CD4-positive, alpha-beta T cell treated with Interferon gamma for 1 hour (primary cell): ENCODE measurements at places on chromosomes 5 and 9.

- no peak for DNase-seq
Measured at GRCh38 chr9:92004045-92004392, 54.0 kb upstream of the ROR2 start.

DNA sequence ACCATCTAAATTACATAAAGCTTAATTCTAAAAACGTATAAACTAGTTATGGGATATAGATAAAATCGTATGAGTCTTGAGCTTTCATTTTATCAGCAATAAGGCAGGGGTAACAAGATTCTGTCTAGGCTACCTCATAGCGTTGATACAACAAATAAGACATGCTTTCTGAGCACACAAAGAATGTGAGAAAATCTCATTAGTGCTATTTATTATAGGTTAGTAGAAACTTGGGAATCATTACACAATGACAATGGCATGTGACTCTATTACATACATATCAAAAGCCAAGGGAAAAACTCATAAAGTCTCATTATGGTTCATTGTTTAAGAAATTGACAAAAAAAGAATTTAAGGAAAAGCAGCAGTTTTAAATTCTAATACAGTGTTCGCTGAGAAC is 448.6 kb downstream of the PLK2 start:
- DNase-seq = no peak

DNA sequence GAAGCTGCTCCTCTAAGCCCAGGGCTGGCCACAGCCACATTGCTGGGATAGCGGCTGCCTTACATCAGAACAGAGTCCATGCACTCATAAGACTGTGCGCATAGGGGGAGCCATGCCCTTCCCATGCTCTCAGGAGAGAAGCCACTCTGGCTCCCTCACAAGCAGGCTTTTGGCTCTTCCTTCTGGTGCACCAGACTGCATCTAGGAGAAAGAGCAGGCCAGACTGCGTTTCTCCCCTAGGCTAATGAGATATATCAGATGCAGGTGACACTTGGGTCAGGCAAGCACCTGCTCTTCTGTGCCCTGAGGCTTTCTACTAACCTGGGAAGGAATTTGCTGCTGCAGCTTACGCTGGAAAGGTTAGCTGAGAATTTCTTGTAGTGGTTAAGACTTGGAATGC is 43.2 kb upstream of the BRINP1 start:
- no peak for DNase-seq

DNA sequence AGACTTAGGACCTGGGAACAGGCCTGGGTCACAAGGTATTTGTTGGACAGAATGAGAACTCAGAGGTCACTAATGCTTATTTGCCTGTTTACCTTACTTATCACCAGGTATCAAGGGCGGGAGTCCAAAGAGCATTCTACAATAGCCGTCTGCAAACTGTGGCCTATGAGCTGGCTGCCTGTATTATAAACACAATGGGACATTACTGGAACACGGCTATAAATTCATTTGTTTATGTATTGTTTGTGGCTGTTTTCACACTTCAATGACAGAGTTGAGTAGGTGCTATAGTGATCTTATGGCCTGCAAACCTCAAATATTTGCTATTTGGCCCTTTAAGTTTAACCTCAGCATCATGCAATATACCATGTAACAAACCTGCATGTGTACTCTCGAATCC is 76.6 kb upstream of the ASTN2 start:
- no peak for DNase-seq

DNA sequence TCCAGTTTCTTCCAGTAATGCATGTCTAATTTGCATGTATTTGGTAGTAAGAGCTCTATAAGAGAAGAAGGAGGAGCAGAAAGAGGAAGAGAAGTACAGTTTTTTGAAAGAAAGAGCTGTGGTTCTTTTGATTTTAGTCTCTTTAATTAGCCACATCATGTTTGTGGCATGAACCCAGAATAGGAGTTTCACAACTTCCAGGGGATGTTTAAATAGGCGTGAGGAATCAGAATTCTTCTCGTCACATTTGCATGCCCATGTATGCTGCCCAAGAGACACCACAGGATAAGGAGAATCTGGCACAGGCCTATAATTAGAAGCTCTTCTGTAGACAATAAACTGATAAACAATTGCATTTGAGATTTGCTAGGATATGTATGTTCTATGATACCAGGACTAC is 78.7 kb downstream of the GAS1 start:
- DNase-seq = no peak

DNA sequence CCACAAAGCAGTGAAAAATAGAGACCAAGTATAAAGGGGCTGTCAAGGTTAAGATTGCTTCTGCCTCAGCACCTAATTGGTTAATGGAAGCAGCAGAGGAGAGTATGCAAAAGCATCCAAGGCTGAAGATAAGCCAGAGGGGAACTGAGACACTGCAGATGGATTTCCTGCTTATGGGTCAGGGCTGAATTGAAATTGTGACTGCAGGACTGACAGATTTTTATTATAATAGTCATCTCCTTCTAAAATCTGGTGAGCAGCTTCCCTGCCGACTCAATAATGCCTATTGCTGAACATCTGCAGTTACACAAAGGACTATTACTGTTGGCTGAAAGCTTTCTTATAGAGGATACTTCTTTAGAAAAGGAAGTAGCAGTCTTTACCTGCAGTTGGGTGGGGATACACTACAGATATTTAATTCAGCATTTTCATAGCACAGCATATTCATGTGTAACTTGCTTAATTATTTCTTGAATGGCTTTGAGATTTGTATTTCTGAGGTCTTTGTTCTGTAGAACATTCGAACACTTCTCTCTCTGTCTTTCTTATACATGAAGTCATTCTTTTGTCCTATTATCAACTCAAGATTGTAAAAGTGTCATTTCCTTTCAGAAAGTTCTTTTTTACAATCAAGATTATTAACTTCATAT is 363.0 kb upstream of the RIOK2 start:
- DNase-seq = no peak

GRCh38 chr5:60945813-60946187 is 795 bp downstream of the NDUFAF2 start:
- DNase-seq = no peak

DNA sequence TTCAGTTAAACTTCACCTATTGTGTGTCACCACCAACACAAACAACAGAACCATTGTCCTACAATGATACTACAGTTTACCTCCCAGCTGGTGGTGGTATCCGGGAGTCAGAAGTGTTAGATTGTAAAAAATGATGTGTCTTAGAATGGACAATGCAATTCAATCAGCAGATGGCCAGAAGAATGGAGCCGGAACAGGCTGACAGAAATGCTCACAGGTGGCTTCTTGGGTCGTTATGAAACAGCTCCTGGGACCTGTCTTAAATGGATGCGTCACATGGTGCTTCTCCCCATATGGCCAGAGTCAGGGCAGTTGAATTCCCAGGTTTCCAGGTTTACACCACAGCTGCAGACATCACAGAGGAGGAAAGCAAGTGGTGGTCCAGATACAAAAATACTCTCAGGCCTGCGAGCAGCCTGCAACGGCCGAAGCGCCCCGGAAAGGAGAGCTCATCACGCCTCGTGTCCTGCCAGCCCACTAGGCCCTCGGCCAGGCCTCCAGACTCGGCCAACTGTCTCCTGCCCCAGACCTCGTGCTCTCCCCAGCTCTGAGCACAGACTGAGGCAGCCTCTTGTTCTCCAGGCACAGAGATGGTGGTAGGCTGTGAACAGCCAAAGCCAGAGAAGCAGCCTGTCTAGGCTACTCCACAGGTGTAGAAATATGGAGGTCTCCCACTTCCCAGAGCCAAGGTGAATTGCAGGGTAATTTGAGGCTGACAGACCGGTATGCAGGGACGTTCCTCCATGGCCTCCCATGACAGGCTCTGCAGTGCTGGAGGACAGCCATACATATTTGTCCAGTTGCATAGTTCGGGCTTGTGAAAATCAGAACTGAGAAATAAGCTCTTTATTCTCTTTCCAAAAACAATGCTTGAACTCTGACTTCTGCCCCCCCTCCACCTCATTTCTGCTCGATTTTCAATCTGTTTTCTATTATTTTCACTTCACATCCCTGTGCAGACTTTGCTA is 98.5 kb upstream of the SPATA31C2 start:
- no peak for DNase-seq

GRCh38 chr9:127320115-127320378 is 55.5 kb downstream of the GARNL3 start:
- no peak for DNase-seq

- DNase-seq = no peak
Measured at GRCh38 chr9:32264170-32264864, 120.1 kb upstream of the ACO1 start.

DNA sequence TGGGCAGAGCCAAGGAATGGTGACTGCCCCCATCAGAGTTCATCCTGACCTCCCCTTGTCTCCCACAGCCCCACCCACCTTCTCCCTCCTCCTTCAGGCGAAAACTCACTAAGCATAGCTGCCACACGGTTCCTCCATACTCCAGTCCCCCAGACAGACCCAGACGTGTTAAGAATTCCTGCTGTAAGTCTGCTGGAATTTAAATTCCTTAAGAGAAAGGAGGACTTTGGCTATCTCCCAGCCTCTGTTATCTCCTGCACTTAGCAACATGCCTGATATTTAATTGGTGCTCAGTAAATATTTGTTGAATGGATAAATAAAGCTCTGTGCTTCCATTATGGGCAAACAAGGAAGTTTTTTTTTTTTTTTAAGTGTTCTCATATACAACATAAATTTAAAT is 213.7 kb downstream of the RFK start:
- no peak for DNase-seq

DNA sequence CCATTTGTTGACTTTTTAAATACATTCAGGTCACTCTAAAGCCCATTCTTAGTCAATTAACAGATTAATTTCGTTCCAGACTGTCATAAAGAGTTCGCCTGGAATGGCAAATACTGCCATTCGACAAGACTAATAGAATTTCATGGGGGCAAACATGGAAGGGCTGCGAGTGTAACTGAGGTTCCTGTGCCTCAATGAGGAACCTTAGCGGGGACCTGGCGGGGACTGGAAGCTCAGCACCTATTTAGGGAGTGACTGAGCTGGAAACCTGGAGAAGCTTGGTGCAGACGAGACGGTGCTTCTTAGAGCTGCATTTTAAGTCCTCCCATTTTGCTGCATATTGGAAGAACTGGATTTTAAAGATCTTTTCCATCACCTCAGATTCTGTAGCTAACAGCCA is 3.4 kb downstream of the VCAN start:
- no peak for DNase-seq

- DNase-seq = no peak
Measured at GRCh38 chr5:72859127-72859526, 42.7 kb downstream of the TNPO1 start.

- DNase-seq = no peak
Measured at GRCh38 chr9:13382595-13382994, 103.1 kb upstream of the MPDZ start.

DNA sequence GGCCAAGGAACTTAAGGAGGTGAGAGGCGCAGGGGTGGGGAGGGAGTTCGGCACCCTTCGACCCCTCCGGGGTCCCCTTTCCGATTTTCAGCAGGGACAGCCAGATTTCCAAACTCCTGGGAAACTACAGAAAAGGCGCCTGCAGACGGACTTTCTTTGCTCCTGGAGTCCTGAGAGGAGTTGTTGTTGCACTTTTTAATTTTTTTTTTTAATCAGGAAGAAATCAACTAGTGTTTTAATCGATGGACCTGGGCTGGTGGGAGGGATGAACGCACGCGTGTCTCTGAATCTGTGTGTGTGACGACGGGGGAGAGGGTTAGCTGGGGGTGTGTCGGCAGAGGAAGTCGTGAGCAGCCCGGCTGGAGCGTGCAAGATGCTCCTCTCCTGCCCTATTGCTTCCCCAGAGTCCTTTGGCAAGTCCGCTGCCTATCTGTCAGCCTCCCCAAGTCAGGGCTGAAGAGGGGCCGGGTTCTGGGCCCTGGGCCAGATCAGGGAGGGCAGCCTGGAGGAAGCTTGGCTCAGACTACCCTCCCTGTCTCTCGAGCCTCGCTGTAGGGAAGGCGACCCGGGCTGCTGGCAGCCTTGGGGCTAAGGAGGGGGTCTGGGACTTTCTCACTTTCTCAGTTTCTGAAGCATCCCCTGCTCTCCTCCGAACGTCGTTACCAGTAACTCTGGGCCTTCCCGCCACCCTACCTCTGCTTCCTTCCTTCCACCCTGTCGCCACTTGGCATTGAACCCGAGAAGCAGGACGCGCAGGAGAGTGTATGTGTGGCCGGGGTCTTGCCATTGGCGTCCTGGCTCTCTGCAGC is 731 bp downstream of the PRR16 start:
- peak; percentile 14 for DNase-seq

DNA sequence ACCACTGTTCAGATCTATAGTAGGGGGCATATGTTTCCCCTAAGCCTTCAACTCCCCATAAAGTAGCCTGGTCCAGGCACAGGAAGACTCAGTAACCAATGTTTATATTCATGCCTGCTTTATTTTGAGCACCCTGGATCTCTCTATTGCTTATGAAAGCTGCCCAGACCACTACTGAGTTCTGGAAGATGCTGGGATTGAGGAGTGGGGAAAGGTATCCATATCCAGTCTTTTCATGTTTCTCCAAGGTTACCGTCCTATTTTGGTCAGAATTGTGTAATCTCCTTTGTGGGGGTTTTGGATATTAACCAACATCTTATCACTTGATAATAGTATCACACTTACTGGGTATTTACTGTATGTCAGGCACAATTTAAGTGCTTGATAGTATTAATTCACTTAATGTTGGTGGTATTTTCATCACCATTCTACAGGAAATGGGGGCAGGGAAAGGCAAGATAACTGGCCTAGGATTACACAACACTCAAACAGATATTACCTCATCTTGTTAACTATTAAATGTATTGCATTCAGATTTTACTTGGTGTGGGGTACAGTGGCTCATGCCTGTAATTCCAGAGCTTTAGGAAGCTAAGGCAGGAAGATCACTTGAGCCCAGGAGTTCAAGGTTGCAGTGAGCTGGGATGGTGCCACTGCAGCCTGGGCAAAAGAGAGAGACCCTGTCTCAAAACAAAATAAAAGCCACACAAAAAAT is 36.3 kb downstream of the RUSC2 start:
- no peak for DNase-seq

DNA sequence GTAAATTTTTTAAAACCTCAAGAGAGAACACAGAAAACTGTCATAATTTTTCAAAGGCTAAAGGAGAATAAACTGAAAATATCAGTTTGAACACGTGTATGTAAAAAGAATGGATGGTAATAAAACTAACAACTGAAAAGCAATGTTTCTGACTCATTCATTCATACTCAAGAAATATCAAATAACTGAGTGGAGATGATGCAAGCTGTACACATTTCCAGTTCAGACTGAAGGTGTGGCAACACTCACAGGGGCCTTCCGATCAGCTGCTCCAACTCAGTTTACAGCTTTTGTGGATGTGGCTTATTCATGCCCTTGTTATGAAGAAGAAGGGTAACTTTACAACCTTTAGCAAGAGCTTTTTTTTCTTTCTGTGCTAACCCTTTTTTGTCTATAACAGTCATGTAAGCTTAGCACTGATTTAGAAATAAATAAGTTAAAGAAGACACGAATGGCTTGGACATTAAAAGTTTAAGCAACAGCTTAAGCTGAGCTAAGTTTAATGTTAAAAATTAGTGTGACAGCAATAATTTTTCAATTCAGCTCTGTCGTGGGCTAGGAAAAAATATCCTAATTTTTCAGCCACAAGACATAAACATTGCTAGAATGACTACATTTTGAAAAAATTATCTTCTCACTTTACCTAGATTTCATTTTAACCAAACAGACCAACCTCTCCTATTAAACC is 453.5 kb downstream of the RAB3C start:
- peak; percentile 53 for DNase-seq
